Fibroblast of pulmonary artery (primary cell): ENCODE measurements at places on chromosomes 13 and 19.

- peak; percentile 82 for DNase-seq
Observed at GRCh38 chr13:46489586-46490023, 63.4 kb upstream of the LRCH1 start.

DNA sequence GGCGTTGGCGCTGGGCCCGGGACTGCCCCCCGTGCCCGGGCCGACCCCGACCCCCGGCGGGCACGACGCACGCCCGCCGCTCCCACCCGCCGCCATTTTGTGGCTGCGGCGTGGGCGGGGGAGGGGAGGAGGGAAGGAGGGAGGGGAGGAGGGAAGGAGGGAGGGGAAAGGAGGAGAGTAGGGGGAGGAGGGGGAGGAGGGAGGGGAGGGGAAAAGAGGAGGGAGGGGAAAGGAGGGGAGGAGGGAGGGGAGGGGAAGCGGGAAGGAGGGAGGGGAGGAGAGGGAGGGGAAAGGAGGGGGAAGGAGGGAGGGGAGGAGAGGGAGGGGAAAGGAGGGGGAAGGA, at the start of gene BTBD2:
Gene BTBD2, minus strand, starts transcription at position 107 of the 343 bp plus-strand sequence. Its CDS starts 11 bp downstream, at position 96.
- DNase-seq: peak; percentile 87

- peak; percentile 39 for DNase-seq
Observed at GRCh38 chr13:28584873-28585381, 74.0 kb upstream of the POMP start.

DNA sequence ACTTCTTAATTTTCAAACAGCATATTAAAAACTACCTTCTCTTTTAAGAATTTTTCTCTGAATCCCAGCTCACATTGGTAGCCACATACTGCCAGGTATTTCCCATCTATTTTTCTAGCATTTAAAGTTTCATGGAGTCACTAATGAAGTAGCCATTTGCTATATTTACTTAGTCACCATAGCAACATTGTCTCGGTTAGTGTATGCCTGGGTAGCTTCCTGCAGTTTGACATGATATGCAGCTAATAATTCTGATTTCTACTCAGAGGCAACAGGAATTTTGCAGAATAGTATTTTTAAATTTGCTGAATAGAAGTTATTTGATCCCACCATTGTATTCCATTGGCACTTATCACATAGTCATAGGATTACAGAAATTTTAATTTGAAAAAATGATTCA, 30.9 kb upstream of the KCTD4 start:
- peak; percentile 65 for DNase-seq

- peak; percentile 33 for DNase-seq
Observed at GRCh38 chr19:7522923-7523667, 671 bp downstream of the MCOLN1 start.

DNA sequence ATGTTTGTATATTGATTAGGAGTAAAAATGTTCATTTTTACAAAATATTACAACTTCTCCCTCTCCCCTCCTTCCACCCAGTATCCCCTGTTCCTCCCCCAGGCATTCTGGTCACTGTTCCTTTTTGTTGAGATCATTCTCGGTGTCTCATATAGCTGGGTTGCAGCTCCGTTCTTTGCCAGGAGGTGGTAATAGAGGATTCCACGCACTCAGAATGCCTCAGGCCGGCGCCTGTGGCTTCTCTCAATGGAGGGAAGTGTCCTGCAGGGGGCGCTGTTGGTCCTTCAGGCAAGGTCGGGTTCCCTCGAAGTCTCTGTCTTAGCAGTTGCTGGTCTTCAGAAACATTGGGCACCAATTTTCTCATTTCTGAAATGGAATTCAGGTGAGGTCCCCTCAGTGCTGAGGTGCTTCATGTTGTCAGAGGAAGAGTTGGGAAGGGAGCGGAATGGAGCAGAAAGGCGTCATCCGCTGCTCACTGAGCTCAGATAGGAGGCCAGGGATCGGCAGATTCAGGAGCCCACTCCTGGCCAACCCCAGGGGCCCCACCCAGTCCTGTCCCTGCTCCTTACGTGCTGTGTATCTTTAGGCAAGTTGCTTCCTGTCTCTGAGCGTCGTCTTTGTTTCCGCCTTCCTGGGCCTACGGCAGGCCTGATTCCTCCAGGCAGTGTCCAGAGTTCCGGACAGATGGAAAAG, 10.3 kb upstream of the GARIN5A start:
- peak; percentile 43 for DNase-seq

DNA sequence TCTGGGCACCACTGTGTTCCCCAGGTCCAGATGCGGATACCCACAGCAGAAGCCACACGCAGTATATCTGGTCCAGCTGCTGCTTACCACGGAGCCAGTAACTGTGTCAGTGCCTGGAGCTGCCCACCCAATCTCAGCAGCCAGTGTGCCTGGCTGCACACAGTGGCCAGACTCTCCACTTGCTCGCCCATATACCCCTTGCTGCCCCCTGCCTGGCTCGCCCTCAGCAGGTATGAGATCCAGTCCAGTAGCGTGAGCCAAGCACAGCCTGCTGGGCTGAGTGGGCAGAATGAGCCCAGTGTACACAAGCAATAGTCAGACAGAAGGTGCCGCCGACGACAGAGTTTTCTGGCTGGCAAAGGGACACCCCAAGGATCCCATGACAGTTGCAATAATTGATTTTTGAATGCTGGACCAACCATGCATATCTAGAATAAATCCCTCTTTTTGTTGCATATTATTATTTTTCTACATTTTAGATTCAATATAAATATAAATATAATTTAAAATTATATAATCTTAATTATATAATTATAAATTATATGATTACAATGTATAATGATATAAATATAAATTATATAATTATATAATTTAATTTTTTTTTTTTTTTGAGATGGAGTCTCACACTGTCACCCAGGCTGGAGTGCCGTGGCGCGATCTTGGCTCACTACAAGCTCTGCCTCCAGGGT, 918.8 kb upstream of the MIR17HG start:
- no peak for DNase-seq

DNA sequence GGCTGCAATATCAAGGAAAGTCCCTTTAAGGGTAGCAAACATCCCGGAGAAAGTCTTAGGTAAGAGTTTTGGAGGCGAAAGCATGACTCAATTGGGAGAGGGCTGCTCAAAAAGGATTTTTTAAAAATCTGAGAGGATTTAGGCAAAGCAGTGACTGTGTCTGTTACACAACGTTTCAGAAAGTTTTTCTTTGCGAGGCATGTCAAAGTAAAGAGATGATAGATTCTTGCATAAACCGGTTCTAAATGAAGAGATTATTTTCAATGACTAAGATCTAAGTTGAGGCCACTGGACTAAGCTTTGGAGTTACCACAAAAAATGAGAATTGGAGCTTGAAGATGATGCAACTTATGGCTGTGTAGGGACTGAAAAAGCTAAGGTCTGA, 43.7 kb upstream of the ENOX1 start:
- peak; percentile 94 for DNase-seq

GRCh38 chr13:70623239-70623638, 515.0 kb upstream of the KLHL1 start:
- peak; percentile 36 for DNase-seq

- no peak for DNase-seq
Observed at GRCh38 chr19:40908976-40909375, 26.9 kb upstream of the CYP2A7 start.

- no peak for DNase-seq
Observed at GRCh38 chr13:110379905-110380341, 72.8 kb downstream of the COL4A2 start.

GRCh38 chr13:97318532-97318931, 96.4 kb downstream of the MBNL2 start:
- no peak for DNase-seq

DNA sequence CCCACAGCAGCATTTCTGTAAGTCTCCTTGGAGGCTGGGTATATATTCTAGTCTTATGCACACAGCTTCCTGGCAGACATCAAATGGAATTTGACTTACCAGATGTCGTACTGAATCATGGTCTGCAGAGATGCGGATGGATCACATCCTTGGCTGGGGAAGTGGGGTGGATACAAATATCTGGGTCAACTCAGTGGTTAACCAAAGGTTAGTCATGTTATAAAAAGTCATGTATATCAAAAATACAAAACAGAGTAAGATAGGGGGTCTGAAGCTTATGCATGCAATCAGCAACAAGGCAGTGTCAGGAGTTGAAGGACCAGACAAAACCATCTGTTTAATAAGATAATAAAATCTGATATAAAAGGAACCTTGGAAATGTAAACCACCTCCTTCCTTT, 61.9 kb downstream of the WASF3 start:
- peak; percentile 24 for DNase-seq

- no peak for DNase-seq
Observed at GRCh38 chr13:76929320-76929719, 19.0 kb upstream of the ACOD1 start.

- no peak for DNase-seq
Observed at GRCh38 chr19:55578761-55579747, 1.6 kb downstream of the ZNF579 start.

DNA sequence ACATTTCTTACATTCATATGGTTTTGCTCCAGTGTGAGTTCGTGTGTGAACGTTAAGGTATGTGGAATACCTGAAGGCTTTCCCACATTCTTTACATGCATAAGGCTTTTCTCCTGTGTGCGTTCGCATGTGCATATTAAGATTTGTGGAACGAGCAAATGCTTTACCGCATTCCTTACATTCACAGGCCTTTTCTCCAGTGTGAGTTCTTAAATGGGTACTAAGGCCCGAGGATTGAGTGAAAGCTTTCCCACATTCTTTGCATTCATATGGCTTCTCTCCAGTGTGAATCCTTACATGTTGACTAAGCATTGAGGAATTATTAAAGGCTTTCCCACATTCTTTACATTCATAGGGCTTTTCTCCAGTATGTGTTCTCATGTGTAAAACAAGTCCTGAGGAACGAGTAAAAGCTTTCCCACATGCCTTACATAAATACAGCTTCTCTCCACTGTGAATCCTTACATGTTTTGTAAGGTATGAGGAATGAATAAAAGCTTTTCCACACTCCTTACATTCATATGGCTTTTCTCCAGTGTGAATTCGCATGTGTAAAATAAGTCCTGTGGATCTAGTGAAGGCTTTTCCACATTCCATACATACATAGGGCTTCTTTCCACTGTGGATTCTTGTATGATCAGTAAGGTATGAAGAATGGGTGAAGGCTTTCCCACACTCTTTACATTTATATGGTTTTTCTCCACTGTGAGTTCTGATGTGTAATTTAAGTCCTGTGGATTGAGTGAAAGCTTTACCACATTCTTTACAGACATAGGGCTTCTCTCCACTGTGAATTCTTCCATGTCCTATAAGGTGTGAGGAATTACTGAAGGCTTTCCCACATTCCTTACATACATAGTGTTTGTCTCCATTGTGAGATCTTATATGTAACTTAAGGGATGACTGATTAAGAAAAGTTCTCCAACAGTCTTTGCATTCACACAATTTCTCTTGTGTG, 10.7 kb downstream of the ZNF846 start:
- DNase-seq: peak; percentile 3

- DNase-seq: no peak
Observed at GRCh38 chr13:79282976-79283375, 123.1 kb downstream of the RBM26 start.

DNA sequence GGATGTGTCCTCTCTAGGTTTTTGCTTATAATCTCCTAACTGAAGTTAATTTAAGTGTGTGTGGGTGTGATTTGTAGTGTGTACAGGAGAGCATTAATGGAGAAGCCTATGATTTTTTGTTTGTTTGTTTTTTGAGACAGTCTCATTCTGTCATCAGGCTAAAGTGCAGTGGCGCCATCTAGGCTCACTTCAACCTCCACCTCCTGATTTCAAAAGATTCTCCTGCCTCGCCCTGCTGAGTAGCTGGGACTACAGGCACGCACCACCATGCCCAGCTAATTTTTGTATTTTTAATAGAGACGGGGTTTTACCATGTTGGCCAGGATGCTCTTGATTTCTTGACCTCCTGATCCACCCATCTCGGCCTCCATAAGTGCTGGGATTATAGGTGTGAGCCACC, 20.6 kb downstream of the ZNF701 start:
- DNase-seq: no peak

GRCh38 chr19:39403331-39404312, 3.0 kb upstream of the ZFP36 start:
- DNase-seq: peak; percentile 99

DNA sequence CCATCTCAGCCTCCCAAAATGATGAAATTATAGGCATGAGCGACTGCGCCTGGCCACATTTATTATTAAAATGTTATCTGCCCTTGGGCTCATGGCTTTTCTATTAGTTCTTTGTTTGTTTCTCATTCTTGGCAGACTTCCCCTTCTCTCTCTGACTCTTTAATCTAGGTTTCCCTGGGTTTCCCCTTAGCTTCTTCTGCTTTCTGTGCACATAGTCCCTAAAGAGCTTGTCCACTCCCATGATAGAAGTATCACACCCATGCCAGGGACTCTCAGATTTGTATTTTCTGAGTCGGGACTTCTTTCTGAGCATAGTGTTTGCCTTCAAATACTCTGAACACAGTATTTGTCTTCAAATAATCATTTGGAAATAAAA, 38.6 kb upstream of the ITM2B start:
- DNase-seq: peak; percentile 42

GRCh38 chr19:15123031-15123890, 16.1 kb downstream of the SYDE1 start:
- DNase-seq: no peak

GRCh38 chr13:26822146-26822545, 61.6 kb upstream of the GPR12 start:
- DNase-seq: no peak

GRCh38 chr13:39501702-39502324, 101.2 kb downstream of the LHFPL6 start:
- no peak for DNase-seq

GRCh38 chr19:1068009-1069001, 1.3 kb downstream of the ARHGAP45 start:
- DNase-seq: no peak

DNA sequence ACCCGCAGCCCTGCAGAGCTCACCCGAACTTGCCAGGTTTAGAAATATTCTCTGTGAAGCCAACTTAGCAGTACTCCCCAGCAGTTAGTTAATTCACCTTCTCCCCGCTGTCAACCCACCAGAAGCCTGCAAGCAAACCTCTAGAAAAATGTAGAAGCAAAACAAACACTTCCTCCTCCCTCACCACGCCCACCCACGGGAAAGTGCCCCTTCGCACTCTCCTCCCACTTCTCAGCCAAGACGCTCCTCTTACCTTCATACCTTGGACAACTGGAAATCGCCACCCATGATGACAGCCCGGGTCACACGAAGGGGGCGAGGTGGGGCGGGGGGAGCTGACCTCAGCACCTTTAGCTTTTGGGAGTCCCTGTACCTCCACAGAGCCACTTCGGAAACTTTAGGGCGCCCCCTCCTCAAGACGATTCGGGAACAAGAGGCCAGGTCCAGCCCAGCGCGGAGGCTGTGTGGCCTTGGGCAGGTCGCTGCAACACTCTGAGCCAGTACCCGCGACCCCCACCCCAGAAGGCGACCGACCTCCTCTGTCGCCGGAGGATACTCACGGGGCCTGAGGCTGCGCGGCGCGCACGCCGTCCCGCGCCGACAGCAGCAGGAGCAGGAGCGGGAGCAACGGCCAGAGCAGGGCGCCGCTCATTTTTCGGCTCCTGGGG, 485 bp downstream of the CPAMD8 start:
- no peak for DNase-seq

GRCh38 chr19:38021352-38021751, 114.3 kb downstream of the SIPA1L3 start:
- no peak for DNase-seq

DNA sequence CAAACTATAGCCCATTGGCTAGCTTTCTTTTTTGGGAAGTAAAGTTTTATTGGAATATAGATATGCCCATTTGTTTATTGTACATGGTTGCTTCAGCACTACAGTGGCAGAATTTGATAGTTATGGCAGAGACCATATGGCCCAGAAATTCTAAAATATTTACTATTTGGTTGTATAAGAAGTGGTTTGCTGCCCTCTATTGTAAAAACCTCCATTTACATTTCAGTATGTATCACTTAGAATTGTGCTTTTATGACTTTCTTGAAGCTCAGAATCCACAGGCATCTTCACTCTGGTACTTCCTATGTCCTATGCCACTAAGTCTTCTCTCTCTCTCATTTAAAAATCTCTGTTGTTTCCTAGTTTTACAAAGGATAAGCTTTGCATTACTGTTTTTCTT, 37.7 kb downstream of the DLEU7 start:
- DNase-seq: peak; percentile 35
